ENCODE measurements at places on chromosomes 7 and 10.

DNA sequence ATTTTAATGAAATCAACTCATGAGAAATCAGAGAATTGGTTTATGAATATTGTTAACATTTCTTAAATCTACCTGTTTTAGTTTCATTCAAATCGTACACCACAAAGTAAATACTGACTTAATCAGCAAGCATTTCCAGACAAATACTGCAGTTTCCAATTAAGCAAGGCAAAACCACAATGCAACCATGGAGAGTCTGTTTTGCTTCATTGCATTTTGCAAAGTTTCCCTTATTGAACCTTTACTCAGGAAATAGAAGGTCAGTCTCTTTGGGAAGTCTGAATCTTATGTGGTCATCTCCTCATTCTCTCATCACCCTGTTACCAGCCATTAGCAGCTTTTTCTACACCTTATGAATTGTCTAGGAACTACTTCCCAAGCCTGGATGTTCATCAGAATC is 400.5 kb downstream of the IPMK start:
- DNase-seq: no peak

GRCh38 chr7:114372619-114373018 is 42.0 kb upstream of the FOXP2 start:
- DNase-seq: no peak

DNA sequence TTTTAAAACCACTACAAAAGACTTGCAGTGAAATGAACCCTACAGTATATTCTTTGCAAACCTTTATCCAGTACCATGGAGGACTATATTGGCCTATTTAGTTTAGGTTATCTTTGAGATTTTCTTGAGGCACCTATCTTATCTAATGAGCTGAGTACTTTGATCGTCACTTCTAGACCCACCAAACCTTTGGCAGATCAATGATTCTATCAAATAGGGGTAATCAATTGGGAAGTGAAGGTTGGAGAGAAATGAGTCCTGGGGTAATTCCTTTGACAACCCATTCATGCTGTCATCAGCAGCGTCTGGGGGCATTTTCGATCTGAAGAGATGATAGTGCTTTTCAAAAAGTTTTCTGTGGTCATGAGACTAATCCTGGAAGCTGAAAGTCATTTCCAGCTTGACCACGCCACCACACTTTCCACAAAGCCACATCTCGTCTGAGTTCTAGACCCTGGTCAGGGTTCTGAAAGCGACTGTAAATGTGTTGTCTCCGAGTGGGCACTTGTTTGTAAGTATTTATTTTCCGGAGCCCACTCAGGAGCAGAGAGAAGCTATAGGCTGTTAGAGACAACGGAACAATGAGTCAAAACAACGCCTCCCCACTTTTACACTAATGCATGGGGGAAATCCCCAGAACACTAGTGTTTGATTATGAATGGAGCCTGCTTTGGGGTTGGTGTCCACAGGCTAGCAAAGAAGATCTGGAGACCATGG is 4.8 kb downstream of the EGR2 start:
- no peak for DNase-seq

- DNase-seq: no peak
These were observed 1.1 kb downstream of the JMJD1C start for GRCh38 chr10:63464402-63465292.

- DNase-seq: no peak
These were observed 107.2 kb upstream of the RELN start for GRCh38 chr7:104096683-104097082.

GRCh38 chr10:124206616-124207015 is 113.2 kb upstream of the CHST15 start:
- no peak for DNase-seq

DNA sequence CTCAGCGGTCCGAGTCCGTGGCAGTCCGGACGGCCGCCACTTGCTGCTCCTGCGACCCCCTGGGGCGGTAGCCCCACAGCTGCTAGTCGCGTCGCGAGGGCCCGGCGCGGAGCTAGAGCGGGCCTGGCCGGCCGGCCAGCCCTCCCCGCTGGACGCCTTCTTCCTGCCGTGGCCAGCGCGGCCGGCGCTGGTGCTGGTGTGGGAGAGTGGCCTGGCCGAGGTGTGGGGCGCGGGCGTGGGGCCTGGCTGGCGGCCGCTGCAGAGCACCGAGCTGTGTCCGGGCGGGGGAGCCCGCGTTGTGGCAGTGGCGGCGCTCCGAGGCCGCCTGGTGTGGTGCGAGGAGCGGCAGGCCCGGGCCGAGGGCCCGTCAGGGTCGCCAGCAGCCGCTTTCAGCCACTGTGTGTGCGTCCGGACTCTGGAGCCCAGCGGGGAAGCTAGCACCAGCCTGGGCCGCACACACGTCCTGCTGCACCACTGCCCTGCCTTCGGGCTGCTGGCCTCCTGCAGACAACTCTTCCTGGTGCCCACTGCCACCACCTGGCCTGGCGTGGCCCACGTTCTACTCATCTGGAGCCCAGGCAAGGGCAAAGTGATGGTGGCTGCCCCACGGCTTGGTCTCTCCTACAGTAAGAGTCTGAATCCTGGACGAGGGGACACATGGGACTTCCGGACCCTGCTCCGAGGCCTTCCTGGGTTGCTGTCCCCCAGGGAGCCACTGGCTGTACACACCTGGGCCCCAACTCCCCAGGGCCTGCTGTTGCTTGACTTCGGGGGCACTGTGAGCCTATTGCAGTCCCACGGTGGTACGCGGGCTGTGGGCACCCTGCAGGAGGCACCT is 631 bp downstream of the HPS6 start:
- DNase-seq: no peak

DNA sequence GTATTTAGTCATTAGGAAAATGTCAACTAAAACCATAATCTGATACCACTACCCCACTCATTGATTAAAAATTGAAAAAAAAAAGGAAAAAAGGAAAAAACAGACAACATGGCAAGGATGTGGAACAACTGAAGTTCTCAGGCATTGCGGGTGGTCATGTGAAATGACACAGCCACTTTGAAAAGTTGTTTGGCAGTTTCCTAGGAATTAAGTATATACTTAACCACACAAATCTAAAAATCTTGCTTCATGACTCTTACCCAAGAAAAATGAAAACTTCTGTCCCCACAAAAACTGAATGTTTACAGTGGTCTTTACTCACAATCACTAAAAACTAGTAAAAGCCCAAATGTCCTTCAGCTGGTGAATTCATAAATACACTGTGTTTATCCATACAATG is 254.5 kb downstream of the AHR start:
- DNase-seq: no peak

DNA sequence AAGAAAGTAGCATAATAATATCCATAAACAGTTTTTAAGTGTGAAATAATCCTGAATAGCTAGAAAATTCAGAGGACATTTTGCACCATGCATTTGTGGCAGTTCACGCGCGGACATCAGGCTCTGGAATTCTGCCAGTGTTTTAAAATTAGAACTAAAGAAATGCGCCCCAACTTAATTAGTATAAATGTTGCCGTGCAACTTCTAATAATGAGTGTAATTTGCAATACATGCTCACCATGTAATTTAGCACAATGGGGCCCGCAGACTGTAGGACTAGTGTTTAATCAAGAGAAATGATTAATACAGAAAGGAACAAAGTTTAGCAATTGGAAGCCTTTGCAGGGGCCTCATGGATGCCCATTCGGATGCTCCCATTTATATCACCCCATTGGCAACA is 96.6 kb downstream of the PTPRE start:
- no peak for DNase-seq

DNA sequence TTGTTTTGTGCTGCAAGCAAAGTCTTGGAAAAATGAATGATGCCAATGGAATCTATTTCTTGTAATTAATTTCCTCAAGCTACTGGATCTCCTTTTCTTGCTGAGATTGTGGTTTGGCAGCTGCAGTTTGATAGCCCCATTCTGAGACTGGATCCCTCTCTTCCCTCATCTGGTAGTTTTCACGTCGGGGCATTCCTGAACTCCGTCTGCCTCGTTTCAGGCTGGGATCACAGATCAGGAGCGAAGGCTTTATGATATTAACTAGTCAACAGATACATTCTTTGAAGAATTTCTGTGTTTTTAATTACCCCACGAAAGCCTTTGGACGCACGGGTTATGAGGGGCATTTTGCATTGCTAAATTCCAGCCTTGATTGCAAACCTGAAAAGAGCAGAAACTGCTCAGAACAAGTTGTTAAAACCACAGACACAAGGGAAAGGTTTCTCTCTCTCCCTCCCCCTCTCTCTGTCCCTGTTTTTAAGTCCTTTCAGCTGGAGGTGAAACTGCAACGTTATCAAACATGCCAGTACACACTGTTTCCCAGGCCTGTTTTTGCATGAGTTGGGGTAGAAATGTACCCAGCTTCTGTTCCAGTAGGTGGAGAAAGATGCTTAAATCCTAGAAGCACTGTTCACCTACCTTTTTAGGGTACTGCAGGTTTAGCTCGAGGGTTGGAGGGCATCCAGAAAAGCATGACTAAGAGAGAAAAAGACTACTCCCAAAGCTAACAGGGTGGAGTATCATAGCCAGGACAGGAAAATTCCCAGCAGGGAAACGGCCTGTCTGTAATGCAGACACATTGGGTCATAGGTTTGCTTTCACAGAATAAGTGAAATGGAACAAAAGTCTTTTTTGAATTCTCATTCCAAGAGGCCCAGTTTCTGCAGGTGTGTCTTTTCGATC is 124.3 kb downstream of the CUX1 start:
- DNase-seq: no peak

- no peak for DNase-seq
These were observed 98.6 kb downstream of the BTRC start for GRCh38 chr10:101452593-101452992.

- DNase-seq: peak; percentile 4
These were observed 45.2 kb upstream of the SPOCK2 start for GRCh38 chr10:72133517-72133916.

DNA sequence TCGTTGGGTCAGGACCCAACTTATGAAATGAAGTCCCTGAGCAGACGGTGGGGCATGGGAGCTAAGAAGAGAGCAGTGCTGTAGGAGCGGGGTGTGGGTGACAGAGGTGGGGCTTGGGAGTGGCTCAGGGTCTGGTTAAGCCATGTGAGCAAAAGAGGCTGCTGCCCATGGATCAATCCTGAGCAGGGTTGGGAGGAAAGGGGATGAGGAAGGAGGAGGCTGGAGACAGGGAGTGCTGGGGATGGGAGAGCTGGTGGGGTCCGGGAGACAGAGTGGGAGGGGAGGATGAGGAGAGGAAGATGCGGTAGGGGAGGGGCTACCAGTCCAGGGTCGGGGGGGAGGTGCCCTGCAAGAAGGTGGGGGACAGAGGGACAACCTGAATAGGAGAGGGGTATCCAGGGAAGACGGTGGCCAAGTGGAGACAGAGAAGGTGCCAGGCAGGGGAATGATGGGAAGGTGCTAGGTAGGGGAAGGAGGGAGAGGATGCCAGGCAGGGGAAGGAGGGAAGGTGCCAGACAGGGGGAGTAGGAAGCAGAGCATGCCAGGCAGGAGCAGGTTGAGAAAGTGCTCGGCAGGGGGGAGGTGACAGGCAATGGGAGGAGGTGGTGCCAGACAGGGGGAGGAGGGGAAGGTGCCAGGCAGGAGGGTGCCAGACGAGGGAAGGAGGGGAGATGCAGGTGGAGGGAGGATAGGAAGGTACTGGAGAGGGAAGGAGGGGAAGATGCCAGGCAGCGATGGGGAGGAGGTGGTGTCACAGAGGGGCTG is 27.5 kb upstream of the SMARCD3 start:
- no peak for DNase-seq

DNA sequence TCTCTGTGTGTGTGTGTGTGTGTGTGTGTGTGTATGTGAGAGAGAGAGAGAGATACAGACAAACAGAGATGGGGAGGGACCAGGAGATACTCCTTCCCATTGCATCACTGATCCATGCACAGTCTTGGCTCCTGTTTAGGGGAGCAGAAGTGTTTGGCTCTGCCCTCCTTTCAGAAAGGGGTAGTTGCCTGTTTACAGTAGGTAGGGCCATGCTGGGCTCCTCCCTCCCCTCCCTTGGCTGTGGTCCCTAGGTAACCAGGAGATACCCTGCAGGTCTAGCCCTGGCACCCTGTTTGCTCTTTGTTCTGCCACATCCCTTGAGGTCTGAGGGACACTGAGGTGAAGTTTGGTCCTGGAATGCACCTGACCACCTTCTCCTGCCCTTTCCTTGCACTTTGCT is 95.3 kb downstream of the RAMP3 start:
- no peak for DNase-seq

DNA sequence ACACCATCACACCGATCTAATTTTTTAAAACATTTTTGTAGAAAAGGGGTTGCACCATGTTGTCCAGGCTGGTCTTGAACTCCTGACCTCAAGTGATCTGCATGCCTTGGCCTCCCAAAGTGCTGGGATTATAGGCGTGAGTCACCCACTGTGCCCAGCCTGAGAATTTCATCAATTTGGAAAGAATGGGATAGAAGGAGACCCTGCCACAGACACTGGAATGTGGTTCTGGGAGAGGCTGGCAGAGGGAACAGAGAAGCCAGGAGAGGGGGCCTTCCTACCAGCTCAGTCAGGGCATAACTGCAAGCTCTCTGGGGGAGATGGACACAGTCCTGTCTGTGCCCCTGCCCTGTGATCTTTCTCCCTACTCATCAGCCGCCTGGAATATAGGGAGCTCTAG is 42.1 kb upstream of the MKRN1 start:
- DNase-seq: no peak

GRCh38 chr7:30996883-30997282 is 33.1 kb downstream of the GHRHR start:
- DNase-seq: no peak

DNA sequence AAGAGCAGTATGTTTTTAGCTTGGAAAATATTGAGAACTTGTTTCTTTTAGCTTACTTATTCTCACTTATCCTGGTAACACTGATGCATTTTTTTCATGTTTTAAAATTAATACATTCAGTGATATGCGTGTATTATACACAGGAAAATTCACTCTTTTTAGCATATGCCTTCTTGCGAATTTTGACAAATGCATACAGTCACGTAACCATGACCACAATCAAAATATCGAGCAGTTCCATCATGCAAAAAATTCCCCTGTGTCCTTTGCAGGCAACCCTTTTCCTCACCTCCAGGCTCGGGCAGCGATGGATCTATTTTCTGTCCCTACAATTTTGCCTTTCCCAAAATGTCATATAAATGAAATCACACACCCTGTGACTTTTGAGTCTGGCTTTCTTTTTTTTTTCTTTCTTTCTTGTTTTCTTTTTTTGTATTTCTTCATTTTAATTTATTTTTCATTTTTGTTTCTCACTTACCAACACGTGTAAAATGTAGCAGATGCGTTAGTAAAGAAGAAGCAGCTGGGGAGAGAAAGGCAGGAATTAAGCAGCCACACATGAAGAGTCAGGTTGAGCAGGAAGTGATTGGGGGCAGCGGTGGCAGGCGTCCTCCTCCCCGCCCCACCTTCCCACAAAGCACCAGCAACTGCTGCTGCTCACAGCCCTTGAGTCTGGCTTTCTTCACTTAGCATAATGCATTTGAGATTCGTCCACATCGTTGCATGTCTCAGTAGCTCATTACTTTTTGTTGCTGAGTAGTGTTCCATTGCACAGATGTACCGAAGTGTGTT is 29.9 kb downstream of the ADRB1 start:
- peak; percentile 58 for DNase-seq

- peak; percentile 44 for DNase-seq
These were observed 21.0 kb upstream of the LRRC17 start for GRCh38 chr7:102891693-102892261.

- no peak for DNase-seq
These were observed 182.2 kb downstream of the SORCS1 start for GRCh38 chr10:106982268-106982667.

All from HL-60 (cell line).